ENCODE measurements at places on chromosomes 12 and 14. TPM values are rescaled to one million over a fixed set of nuclear protein-coding genes. Genes with fewer than 3 reads are reported as not detected.

Gene KRT4
- 0.20 TPM for polyA plus RNA-seq

Gene ANO2
- polyA plus RNA-seq, result 6.4 TPM

DNA sequence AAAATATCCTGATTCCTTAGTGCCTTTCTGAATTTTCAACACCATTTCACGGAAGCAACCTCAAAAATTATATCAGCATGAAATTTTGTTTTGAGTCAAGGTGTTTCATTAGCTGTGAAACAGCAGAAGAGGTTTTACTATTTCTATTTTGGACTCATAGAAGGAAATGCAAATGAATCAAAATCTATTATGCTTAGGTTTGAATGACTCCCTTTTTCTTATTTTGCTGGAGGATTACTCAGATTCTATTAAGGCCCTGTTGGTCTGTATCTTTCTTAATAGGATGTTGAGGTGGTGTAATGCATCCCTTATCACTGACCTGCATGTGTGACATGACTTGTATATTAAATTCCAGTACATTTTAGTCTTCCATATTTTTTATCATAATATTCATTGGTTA lies 165.8 kb downstream of the TMTC2 start:
- no peak overlapping the region for H3K27ac ChIP-seq
- DNase-seq, result no peak
- no peaks in the 10 kb centered on the region for H3K36me3 ChIP-seq
- no peaks in the 10 kb centered on the region for H3K27me3 ChIP-seq
- peaks cover 6% of the 10 kb centered on the region for H3K4me1 ChIP-seq

- H3K4me3 ChIP-seq, result no peak overlapping the region
- H3K27me3 ChIP-seq, result no peaks in the 10 kb centered on the region
- H3K36me3 ChIP-seq, result no peaks in the 10 kb centered on the region
Observed at GRCh38 chr12:64669270-64669842, 59.1 kb downstream of the RASSF3 start.

DNA sequence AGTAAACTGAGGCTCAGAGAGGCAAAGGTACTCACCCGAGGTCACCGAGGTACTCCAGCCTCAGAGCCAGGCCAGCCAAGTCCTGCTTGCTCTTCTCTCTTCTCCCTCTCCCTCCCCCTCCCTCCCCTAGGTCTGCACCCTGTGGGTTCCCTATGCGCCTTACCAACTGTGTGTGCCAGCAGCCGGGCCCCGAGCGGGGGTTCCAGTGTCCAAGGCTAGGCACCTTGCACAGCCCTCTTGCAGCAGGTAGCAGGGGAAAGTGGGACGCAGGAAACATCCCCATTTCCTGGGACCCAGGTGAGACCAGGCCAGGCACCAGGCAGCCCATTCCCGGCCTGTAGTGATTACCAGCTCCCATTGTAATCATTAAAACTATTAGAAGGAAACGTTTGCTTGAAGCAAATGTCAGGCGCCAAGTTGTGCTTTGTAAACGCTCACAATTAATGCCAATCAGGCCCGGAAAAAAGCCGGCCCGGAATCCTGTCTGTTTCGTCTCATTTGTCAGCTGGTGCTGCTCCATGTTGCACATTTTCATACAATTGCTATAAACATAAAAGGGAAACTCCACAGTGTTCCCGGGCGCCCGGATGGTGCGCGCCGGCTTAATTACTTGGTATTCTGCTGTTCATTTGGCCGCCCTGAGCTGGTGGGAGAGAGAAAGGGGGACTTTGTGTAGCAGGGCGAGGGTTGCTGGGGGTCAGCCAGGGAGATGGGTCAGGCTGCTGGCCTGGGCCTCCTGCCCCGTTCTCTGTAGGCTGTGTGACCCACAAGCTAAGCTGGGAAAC lies 11.9 kb downstream of the FAM222A start:
- no peak overlapping the region for H3K4me3 ChIP-seq
- peak overlapping the region; percentile 93 for H3K27ac ChIP-seq
- H3K27me3 ChIP-seq, result no peaks in the 10 kb centered on the region
- DNase-seq, result no peak

- H3K27me3 ChIP-seq, result no peaks in the 10 kb centered on the region
- no peaks in the 10 kb centered on the region for H3K4me1 ChIP-seq
- peak; percentile 34 for DNase-seq
- no peaks in the 10 kb centered on the region for H3K36me3 ChIP-seq
- no peak overlapping the region for H3K4me3 ChIP-seq
Observed at GRCh38 chr12:54463484-54463883, 9.9 kb downstream of the GTSF1 start.

DNA sequence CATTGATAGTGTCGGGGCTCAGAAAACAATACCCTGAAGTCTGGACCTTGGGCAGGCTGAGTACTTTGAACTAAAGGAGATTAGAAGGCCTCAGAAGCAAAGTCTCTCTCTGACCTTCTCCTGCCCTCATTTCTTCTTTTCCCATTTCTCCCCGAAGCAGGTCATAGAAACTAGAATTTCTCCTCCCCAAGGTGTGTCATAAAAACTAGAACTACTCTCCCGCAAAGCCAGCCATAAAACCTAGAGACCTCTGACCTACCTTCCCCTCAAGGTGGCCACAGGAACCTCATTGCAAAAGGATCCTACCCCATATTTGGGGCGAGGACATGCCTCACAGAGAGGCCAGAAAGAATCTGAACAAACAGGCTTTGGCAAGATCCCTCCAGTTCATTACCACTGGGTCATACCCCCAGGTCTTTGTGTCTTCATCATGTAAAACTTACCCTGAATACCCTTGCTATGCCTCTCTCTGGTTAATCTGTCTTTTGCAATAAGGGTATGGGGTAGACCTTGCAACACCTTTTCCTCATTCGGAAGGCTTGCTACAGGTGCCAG lies 64.7 kb upstream of the ZFP36L1 start:
- no peak for DNase-seq
- H3K4me1 ChIP-seq, result no peaks in the 10 kb centered on the region
- H3K27me3 ChIP-seq, result no peaks in the 10 kb centered on the region
- H3K27ac ChIP-seq, result no peak overlapping the region
- no peak overlapping the region for H3K4me3 ChIP-seq

DNA sequence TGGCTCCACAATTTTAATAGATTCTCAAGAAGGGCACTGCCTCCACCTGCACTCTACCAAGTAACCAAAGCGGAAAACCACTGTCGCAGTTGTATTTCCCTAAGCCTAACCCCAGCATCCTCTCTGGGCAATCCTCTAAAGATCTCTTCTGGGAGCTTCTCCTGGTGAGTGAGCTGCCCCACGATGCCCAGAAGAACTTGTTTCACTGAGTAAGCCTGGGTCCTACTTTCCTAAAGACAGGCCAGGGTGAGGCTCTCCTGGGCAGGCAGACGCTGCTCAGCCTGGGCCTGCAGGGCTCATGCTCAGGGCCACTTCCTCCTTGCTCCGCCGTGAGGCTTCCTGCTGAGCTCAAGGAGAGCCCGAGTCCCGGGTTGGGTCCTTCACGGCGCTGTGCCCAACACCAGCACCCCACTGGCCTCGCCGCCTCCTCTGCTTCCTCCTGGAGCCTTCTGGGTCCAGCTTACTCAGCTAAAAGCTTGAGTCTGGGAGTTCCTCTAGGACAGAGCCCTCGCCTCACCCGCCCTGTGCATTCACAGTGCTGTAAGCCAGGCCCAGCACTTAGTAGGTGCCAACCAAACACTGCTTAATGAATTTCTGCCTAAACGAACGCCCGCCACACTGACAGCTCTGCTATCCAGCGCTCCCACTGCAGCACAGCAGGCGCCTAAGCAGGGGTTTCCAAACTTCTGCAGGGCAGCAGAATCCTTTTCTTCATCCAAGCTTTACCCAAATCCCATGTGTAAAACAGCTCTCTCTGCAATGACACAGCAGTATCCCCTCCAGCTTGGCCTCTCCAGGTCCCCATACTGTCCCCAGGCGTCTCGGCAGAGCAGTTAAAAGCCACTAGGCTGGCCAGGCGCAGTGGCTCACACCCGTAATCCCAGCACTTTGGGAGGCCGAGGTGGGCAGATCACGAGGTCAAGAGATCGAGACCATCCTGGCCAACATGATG lies 5.7 kb downstream of the RAB35 start:
- H3K27ac ChIP-seq, result no peak overlapping the region
- peaks cover 19% of the 10 kb centered on the region for H3K4me1 ChIP-seq
- DNase-seq, result no peak
- peaks cover 48% of the 10 kb centered on the region for H3K36me3 ChIP-seq
- no peaks in the 10 kb centered on the region for H3K27me3 ChIP-seq
- no peak overlapping the region for H3K4me3 ChIP-seq

All from spinal cord (tissue), 10 donors.